ENCODE measurements at places on chromosomes 12 and 14. TPM values are rescaled to one million over a fixed set of nuclear protein-coding genes. Genes with fewer than 3 reads are reported as not detected.

Gene SLC17A8
- not detected for total RNA-seq

Gene LRRIQ1
- 0.40 TPM for total RNA-seq

Gene KLRB1
- not detected for total RNA-seq

Gene TSPAN9
- 5.1 TPM for total RNA-seq

Gene PTPRR
- 3.1 TPM for total RNA-seq

Gene CCDC63
- not detected for total RNA-seq

Gene KLRD1
- total RNA-seq, result 0.06 TPM

Gene DIO3
- total RNA-seq, result 4.9 TPM

Gene SYT1
- total RNA-seq, result 0.51 TPM

Gene OR6C2
- total RNA-seq, result not detected

Gene DCAF4
- 55.8 TPM for total RNA-seq

Gene SDR9C7
- total RNA-seq, result not detected

Gene KRT72
- not detected for total RNA-seq

Gene KRT75
- 38.5 TPM for total RNA-seq

Gene SRGAP1
- total RNA-seq, result 11.0 TPM

Gene ANKS1B
- 0.98 TPM for total RNA-seq

Gene ZNF891
- total RNA-seq, result 0.98 TPM

Gene APOF
- total RNA-seq, result not detected

Gene SCNN1A
- total RNA-seq, result 2.9 TPM

Gene GPRC5A
- 140 TPM for total RNA-seq

Gene USP5
- 107 TPM for total RNA-seq

Gene OR4M1
- not detected for total RNA-seq

Gene MSI1
- total RNA-seq, result not detected

Gene VCPKMT
- 8.2 TPM for total RNA-seq

Gene FAM186B
- 1.1 TPM for total RNA-seq

Gene TSPAN19
- total RNA-seq, result not detected

Gene PTGDR
- total RNA-seq, result not detected

Gene SLC2A14
- total RNA-seq, result not detected

Gene LTB4R2
- 9.3 TPM for total RNA-seq

Gene PSME2
- total RNA-seq, result 211 TPM

Gene EML5
- 0.66 TPM for total RNA-seq

Gene CCDC177
- total RNA-seq, result not detected

Gene VASH1
- total RNA-seq, result 1.8 TPM

Gene C12orf50
- total RNA-seq, result not detected

Gene LALBA
- total RNA-seq, result not detected

Gene DEPDC4
- total RNA-seq, result 2.0 TPM

Gene ACSM4
- total RNA-seq, result not detected

Gene KERA
- total RNA-seq, result not detected

Gene AKAP6
- total RNA-seq, result 1.5 TPM

Gene CD69
- 0.75 TPM for total RNA-seq

Gene CTSG
- not detected for total RNA-seq

Gene CIROP
- not detected for total RNA-seq

Gene AKAP3
- total RNA-seq, result 1.9 TPM

Gene KRT3
- total RNA-seq, result 0.33 TPM

Gene IRF9
- total RNA-seq, result 10.5 TPM
